ENCODE measurements at places on chromosomes 6 and 20.

- no peak for ATAC-seq
- H3K4me1 ChIP-seq, result no peaks in the 10 kb centered on the region
- H3K27me3 ChIP-seq, result no peaks in the 10 kb centered on the region
- H3K4me3 ChIP-seq, result no peak overlapping the region
- no peaks in the 10 kb centered on the region for H3K36me3 ChIP-seq
- H3K27ac ChIP-seq, result no peak overlapping the region
These were observed 184.2 kb upstream of the SPTLC3 start for GRCh38 chr20:12824328-12825225.

DNA sequence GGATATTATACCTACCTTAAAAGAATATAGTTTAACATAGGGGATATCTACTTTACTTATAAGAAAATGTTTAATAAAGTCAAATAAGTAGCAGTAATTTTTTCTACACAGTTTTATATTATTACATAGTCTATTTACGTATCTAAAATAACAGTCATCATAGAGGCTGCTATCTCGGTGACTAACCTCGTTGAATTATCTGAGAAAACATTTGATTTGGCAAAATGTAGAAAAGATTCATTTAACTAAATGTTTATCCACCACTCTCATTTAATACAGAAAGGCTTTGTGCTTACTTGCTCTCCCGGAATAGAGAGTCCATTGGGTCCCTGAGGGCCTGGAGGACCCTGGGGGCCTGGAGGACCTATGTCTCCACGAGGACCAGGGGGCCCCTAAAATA, 103.6 kb downstream of the COL12A1 start:
- H3K36me3 ChIP-seq, result no peaks in the 10 kb centered on the region
- ATAC-seq, result no peak
- H3K27ac ChIP-seq, result no peak overlapping the region
- peaks cover 4% of the 10 kb centered on the region for H3K27me3 ChIP-seq
- H3K4me3 ChIP-seq, result no peak overlapping the region

DNA sequence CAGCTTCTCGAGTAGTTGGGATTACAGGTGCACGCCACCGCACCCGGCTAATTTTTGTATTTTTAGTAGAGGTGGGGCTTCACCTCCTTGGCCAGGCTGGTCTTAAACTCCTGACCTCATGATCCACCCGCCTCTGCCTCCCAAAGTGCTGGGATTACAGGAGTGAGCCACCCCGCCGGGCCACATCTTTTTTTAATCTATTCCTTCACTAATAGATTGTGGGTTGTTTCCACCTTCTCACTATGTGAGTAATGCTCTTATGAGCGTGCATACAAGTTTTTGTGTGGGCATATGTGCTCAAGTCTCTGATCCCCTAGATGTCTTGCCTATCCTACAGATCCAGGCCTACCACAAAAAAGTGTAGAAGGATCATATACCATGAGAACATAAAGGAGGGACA, 30.7 kb downstream of the CARMIL1 start:
- H3K36me3 ChIP-seq, result no peaks in the 10 kb centered on the region
- no peak for ATAC-seq
- no peaks in the 10 kb centered on the region for H3K27me3 ChIP-seq
- no peaks in the 10 kb centered on the region for H3K4me1 ChIP-seq
- H3K27ac ChIP-seq, result no peak overlapping the region

DNA sequence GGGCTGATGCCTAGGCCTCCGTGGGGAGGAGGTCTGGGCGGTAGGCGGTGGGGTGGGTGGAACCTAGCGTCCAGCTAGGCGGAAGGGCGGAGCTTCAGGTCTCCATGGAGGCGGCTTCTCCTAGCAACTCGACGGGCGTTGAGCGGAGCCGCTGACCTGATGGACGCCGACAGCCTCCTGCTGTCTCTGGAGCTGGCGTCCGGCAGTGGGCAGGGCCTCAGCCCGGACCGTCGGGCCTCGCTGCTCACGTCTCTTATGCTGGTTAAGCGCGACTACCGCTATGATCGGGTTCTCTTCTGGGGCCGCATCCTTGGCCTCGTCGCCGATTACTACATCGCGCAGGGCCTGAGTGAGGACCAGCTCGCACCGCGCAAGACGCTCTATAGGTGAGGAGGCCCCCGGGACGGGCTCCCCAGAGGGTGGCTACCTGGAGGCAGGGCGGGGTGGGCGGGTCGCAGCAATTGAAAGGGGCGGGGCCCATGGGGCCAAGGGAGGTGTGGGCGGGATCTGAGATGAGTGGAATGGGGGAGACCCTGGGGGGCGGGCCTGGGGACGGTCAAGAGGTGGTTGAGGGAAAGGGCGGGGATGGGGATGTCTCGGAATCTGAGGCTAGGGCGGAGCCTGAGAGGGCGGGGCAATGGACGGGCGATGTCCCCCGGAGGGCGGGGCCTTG, at the start of gene RSPH9:
TSS of gene RSPH9 (plus strand) at position 97 of the 673 bp plus-strand sequence. CDS start at position 160, 63 bp downstream.
- H3K4me3 ChIP-seq, result peak within 1 kb of the TSS; percentile 86
- H3K27me3 ChIP-seq, result no peaks in the 10 kb centered on the region
- H3K36me3 ChIP-seq, result peaks cover 28% of the 10 kb centered on the region
- peak within 1 kb of the TSS; percentile 81 for H3K27ac ChIP-seq
- peak; percentile 92 for ATAC-seq

DNA sequence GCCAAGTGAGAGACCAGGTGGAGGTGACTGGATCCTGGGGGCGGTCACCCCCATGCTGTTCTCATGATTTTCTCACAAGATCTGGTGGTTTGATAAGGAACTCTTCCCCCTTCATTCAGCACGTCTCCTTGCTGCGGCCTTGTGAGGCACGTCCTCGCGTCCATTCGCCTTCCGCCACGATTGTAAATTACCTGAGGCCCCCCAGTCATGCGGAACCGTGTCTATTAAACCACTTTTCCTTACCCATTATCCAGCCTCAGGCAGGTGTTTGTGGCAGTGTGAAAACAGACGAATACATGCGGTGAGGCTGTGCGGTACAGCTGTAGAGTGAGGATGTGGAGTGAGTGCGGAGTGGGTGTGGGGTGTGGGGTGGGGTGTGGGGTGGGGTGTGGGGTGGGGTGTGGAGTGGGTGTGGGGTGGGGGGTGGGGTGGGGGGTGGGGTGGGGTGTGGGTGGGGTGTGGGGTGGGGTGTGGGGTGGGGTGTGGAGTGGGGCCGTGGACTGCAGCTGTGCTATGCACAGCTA, 12.1 kb upstream of the NTSR1 start:
- ATAC-seq, result no peak
- no peaks in the 10 kb centered on the region for H3K4me1 ChIP-seq
- H3K27ac ChIP-seq, result no peak overlapping the region
- no peak overlapping the region for H3K4me3 ChIP-seq
- H3K36me3 ChIP-seq, result no peaks in the 10 kb centered on the region

GRCh38 chr6:33272275-33273128, 627 bp downstream of the RPS18 start:
- H3K27ac ChIP-seq, result peak overlapping the region; percentile 96
- peaks cover 91% of the 10 kb centered on the region for H3K36me3 ChIP-seq
- peak; percentile 14 for ATAC-seq
- no peaks in the 10 kb centered on the region for H3K27me3 ChIP-seq
- peak overlapping the region; percentile 88 for H3K4me3 ChIP-seq

GRCh38 chr6:158461954-158462353, 97.9 kb upstream of the TMEM181 start:
- no peaks in the 10 kb centered on the region for H3K27me3 ChIP-seq
- no peak overlapping the region for H3K27ac ChIP-seq
- H3K4me3 ChIP-seq, result no peak overlapping the region
- no peaks in the 10 kb centered on the region for H3K4me1 ChIP-seq
- H3K36me3 ChIP-seq, result peaks cover 49% of the 10 kb centered on the region

DNA sequence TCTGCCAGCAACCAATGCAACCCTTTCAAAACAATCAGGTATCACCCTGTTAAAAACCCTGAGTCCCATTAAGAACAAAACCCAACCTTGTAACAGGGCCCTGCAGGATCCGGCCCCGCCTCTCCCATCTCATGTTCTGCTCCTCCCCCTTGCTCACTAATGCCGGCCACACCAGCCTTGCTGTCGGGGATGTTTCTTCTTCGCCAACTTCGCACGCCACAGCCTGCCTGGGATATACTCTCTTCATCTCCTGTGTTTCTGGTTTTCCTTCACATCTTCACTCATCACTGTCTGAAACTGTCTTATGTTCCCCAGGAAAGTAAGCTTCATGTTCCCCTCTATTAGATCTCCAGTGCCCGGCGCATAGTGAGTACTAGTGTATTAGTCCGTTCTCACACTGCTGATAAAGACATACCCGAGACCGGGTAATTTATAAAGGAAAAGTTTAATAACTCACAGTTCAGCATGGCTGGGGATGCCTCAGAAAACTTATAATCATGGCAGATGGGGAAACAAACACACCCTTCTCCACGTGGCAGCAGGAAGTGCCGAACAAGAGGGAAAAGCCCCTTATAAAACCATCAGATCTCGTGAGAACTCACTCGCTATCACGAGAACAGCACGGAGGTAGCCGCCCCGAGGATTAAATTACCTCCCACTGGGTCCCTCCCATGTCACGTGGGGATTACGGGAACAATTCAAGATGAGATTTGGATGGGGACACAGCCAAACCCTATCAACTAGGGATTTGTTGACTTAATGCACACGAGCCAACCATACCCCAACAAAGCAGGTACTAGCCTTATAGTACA, 5.1 kb downstream of the TP53RK start:
- H3K4me3 ChIP-seq, result no peak overlapping the region
- H3K27me3 ChIP-seq, result no peaks in the 10 kb centered on the region
- peaks cover 42% of the 10 kb centered on the region for H3K4me1 ChIP-seq

- H3K4me3 ChIP-seq, result no peak overlapping the region
- H3K4me1 ChIP-seq, result peaks cover 35% of the 10 kb centered on the region
- ATAC-seq, result no peak
- no peaks in the 10 kb centered on the region for H3K27me3 ChIP-seq
- H3K36me3 ChIP-seq, result peaks cover 96% of the 10 kb centered on the region
These were observed 46.5 kb downstream of the STK4 start for GRCh38 chr20:45012682-45013302.

GRCh38 chr6:43770372-43771209, 580 bp downstream of the VEGFA start:
- H3K27me3 ChIP-seq, result peaks cover 4% of the 10 kb centered on the region
- ATAC-seq, result peak; percentile 19
- peaks cover 52% of the 10 kb centered on the region for H3K36me3 ChIP-seq
- H3K4me3 ChIP-seq, result peak overlapping the region; percentile 79
- peaks cover 11% of the 10 kb centered on the region for H3K4me1 ChIP-seq

- peaks cover 6% of the 10 kb centered on the region for H3K27me3 ChIP-seq
- no peak overlapping the region for H3K4me3 ChIP-seq
- H3K27ac ChIP-seq, result no peak overlapping the region
- no peak for ATAC-seq
- no peaks in the 10 kb centered on the region for H3K36me3 ChIP-seq
These were observed 102.3 kb upstream of the FOXP4 start for GRCh38 chr6:41443616-41444525.

- no peak overlapping the region for H3K27ac ChIP-seq
- no peak for ATAC-seq
- no peak overlapping the region for H3K4me3 ChIP-seq
- no peaks in the 10 kb centered on the region for H3K27me3 ChIP-seq
- no peaks in the 10 kb centered on the region for H3K4me1 ChIP-seq
- no peaks in the 10 kb centered on the region for H3K36me3 ChIP-seq
These were observed 415.6 kb upstream of the BTBD3 start for GRCh38 chr20:11502061-11502460.

- H3K27ac ChIP-seq, result no peak within 1 kb of the TSS
- no peaks in the 10 kb centered on the region for H3K36me3 ChIP-seq
- ATAC-seq, result no peak
- peak within 1 kb of the TSS; percentile 32 for H3K4me3 ChIP-seq
- H3K4me1 ChIP-seq, result peaks cover 5% of the 10 kb centered on the region
These were observed at the start of gene TBXT for GRCh38 chr6:166167801-166168615. TSS of gene TBXT (minus strand) at chr6:166167851. CDS start at chr6:166167591, 260 bp downstream.

DNA sequence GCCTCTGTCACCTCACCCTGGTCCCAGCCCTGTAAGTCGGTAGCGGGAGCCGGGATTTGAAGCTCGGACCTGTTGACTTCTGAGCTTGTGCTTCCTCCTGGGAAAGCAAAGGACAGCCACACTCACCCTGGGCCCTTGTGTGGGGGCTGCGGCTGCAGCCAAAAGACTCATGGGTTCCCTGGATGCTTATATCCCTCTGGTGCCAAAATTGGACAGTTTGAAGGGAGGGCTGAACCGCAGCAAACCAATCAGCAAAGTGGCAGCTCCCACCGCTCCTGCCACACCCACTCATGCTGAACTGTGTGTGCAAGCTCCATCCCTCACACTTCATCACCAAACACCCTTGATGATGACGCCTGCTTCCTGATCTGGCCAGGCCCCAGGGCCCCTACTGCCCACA, 3.9 kb upstream of the CCN5 start:
- ATAC-seq, result no peak
- no peaks in the 10 kb centered on the region for H3K27me3 ChIP-seq
- H3K4me3 ChIP-seq, result no peak overlapping the region
- no peaks in the 10 kb centered on the region for H3K36me3 ChIP-seq

DNA sequence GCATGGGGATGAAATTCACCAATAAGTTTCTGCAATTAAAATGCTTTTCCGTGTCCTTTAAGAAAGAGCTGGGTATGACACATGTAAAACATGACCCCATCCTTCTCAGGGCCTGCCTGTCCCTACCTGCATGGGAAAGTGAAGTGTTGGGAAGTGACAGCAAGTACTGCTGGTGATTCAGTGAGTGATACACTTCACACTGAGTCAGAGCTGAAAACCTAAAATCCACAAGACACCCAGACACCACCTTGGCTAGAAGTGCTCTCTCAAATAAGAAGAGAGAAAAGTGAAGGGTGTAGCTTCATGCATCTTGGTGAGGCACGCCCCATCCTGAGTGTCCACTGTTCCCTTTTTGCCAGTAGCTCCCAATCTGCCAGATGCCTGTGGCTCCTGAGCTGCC, 3.3 kb downstream of the RAB22A start:
- peak; percentile 78 for ATAC-seq
- H3K4me3 ChIP-seq, result peak overlapping the region; percentile 61
- H3K27me3 ChIP-seq, result no peaks in the 10 kb centered on the region
- H3K4me1 ChIP-seq, result peaks cover 36% of the 10 kb centered on the region
- H3K36me3 ChIP-seq, result peaks cover 68% of the 10 kb centered on the region

GRCh38 chr20:23441850-23442313, 2.4 kb downstream of the CSTL1 start:
- no peaks in the 10 kb centered on the region for H3K4me1 ChIP-seq
- H3K27me3 ChIP-seq, result no peaks in the 10 kb centered on the region
- no peaks in the 10 kb centered on the region for H3K36me3 ChIP-seq
- H3K4me3 ChIP-seq, result no peak overlapping the region

- peak overlapping the region; percentile 81 for H3K4me3 ChIP-seq
- ATAC-seq, result no peak
- H3K27ac ChIP-seq, result peak overlapping the region; percentile 75
- peaks cover 56% of the 10 kb centered on the region for H3K4me1 ChIP-seq
These were observed 3.9 kb downstream of the PLCG1 start for GRCh38 chr20:41141153-41141815.

GRCh38 chr6:22471132-22471690, 98.2 kb upstream of the HDGFL1 start:
- no peaks in the 10 kb centered on the region for H3K36me3 ChIP-seq
- H3K27ac ChIP-seq, result no peak overlapping the region
- H3K4me3 ChIP-seq, result no peak overlapping the region
- no peak for ATAC-seq
- H3K4me1 ChIP-seq, result no peaks in the 10 kb centered on the region
- H3K27me3 ChIP-seq, result no peaks in the 10 kb centered on the region
